NCI-H748 treated with DMSO at 0.1 percent for 48 hours (cell line): ENCODE measurements at places on chromosomes 1 and 21.

- peak; percentile 70 for DNase-seq
Measured at GRCh38 chr1:146012703-146013558, 8.6 kb downstream of the HJV start.

DNA sequence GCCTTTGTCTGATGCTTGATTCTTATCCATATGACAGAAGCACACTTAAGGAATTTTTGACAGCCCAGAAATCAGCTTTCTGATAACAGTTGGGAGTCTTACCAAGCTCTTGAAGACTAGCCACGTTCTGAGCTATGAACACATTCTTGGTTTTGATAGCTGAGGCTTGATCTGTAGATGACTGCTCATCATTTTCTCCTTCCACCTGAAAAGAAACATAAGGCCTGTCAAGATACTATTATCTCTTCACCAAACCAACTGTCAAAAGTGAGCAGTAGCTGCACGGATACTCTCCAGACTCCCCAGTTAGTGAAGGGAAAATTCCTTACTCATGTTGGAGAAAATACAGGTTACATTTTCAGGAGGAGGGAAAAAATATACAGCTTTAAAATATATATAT is 12.2 kb downstream of the UBR4 start:
- DNase-seq, result no peak

- DNase-seq, result no peak
Measured at GRCh38 chr1:95222629-95223028, 11.4 kb upstream of the RWDD3 start.

GRCh38 chr1:46581681-46582455 is 22.2 kb downstream of the MKNK1 start:
- DNase-seq, result no peak

DNA sequence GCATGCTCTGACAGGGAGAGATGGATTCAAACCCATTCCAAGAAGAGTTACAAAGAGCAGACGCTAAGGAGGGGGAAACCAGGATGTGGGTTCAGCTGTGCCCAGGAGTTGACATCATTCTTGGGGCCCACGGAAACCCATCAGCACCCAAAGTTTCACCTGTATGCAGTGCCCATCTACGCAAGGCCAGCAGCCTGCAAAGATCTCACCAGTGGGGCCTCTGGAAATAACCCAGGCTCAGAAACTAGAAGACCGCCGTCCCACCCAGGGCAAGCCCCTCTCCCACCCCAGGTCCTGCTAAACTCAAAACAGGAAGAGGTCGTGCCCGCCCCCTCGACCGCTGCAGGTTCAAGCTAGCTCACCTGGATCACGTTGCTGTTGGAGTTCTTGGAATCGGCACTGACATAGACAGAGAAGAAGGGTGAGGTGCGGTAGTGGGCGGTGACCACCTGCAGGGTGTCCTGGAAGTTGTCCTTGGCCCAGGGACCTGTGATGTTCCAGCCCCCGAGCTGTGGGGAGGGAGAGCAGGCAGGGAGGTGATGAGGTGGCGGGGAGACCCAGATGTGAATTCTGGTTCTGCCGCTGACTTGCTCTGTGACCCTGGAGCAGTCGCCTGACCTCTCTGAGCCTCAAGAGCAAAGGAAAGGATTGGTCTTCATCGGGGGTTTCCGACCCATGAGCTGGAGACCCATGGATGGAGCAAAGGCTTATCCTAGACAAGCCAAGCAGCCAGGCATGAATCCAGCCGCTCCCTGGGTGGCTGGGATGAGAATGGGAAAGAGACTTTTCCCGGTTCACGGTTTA is 31.7 kb downstream of the ECE1 start:
- no peak for DNase-seq

- peak; percentile 75 for DNase-seq
Measured at GRCh38 chr1:48526008-48526710, 54.2 kb upstream of the SPATA6 start.

DNA sequence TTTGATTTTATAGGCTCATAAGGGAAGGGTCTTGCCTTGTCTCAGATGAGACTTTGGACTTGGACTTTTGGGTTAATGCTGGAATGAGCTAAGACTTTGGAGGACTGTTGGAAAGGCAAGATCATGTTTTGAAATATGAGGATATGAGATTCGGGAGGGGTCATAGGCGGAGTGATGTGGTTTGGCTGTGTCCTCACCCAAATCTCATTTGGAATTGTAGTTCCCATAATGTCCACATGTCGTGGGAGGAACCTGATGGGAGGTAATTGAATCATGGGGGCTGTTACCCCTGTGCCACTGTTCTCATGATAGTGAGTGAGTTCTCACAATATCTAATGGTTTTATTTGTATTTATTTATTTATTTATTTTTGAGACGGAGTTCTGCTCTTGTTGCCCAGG is 6.9 kb upstream of the CSDE1 start:
- no peak for DNase-seq

GRCh38 chr1:55916907-55917306 is 662.5 kb downstream of the PLPP3 start:
- DNase-seq, result no peak

DNA sequence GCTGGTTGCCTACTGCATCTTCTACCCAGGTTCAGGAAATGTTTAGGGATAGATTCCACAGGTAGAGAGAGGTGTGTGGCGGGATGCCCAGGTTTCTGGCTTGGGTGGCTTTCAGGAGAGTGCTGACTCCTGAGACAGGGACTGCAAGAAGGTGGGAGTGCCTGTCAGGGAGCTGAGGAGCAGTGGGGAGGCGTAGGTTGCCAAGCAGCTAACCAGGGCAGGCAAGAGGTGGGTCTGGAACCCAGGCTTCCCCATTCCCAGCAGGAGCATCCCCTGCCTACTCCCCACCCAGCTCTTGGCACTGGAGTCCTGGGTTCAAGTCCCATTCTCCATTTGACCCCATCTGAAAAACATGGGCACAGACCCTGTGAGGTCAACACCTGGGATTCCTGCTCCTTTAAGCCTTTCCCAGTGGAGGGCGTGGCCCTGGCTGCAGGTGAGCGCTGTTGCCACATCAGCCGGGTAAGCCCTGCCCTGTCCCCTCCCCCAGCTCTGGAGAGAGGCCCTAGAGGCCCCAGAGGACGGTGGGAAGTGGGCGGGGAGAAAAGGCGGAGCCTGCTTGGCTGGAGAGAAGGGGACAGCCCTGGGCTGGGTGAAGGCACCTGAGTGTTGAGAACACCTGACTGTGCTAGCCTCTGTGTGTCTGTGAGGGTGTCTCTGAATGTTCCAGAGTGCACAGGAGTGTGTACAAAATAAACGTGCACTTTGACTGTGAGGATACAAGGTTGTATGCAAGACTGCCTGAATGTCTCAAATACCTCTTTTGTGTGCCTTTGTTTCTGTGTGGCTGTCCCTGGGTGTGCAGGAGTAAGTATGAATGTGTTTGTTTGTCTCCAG is 14.0 kb upstream of the SYNC start:
- DNase-seq, result peak; percentile 86

DNA sequence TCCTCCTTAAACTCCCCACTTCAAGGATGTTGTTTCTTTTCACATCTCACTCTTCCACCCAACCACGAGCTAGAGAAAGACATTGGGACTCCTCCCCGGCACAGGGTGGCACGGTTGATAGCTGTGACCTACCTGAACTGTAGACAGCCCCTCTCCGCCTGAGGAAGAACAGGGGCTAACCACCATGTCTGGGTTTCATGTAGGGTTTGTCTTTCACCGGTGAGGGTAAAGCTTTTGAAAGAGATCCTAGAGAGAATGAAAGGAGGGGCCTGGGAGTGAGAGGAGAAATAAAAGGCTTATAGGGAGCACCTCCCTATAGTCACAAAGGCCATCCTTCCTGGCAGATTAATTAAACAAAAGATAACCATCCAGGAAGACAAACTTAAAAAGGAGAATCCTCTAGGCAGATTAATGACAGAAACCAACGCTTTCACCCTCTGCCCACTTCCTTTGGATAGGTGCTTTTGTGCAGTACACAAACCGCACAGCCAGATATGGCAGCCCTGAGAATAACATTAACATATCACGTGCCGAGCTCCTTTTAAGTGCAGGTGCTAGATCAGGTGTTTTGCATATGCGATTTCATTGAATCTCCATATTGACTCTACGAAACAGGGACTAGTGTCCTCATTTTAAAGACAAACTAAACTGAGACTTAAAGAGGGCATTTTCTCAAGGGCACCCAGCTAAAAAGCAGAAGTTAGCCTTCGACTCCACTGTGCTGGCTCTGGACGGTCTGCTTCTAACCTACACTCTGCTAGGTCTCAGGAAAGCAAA is 178.1 kb upstream of the RUNX1 start:
- no peak for DNase-seq

GRCh38 chr1:14539953-14540563 is 58.4 kb upstream of the KAZN start:
- DNase-seq, result no peak

GRCh38 chr1:226046240-226046639 is 16.3 kb upstream of the H3-3A start:
- no peak for DNase-seq

DNA sequence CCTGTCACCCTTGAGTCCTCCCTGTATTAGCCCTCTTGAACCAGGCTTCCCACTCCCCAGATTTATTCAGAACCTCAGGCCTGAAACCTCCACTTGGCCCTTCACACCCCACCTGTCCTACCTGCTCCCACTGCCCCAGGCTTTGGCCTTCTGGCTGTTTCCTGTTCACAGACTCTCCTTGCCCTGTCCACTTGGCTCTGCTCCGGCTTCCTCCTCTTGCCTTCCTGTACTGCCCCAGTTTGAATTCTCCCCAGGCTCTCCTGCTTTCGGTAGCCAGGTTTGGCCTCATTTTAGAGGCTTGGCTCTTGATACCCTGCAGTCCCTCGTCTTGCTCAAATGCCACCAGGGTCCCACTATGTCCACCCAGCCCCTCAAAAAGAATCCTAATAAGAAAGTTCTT is 385.2 kb downstream of the KCNH1 start:
- no peak for DNase-seq

DNA sequence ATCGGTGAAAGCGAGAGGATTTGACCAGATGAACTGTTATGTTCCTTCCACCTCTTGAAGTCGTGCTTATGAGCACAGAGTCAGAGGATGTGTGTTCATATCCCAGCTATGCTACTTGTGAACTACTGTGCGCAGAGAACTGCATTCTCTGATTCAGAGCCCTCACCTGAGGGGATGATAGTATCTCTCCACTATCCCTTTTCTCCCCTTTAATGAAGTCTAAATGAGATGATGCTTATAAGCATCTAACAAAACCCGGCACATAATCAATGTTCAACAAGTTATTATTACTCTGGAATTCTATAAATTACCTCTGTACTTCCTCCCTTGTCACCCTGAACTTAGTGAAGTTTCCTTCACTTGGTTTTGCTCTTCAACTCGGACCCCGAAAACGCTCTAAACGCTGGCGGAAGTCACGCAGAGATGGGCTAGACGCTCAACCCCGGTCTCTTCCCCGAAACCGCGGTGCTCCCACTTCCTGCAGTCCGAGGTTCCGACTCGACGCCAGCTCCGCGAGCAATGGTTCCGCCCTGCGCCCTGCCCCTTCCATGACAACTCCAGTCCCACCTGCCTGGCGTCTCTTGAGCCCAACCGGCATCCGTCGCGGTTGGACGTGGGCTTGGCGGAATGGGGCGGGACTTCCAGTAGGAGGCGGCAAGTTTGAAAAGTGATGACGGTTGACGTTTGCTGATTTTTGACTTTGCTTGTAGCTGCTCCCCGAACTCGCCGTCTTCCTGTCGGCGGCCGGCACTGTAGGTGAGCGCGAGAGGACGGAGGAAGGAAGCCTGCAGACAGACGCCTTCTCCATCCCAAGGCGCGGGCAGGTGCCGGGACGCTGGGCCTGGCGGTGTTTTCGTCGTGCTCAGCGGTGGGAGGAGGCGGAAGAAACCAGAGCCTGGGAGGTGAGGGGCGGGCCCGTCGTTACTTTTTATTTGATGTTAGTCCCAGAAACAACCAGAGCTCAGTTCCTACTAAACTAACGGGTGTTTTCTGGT is at the start of gene NUF2:
Gene NUF2, plus strand, starts transcription at position 644 of the 995 bp plus-strand sequence. CDS start 4,098 bp downstream, outside the sequence.
- DNase-seq, result peak; percentile 96

GRCh38 chr1:167996266-167996665 is 59.4 kb upstream of the MPC2 start:
- DNase-seq, result no peak

DNA sequence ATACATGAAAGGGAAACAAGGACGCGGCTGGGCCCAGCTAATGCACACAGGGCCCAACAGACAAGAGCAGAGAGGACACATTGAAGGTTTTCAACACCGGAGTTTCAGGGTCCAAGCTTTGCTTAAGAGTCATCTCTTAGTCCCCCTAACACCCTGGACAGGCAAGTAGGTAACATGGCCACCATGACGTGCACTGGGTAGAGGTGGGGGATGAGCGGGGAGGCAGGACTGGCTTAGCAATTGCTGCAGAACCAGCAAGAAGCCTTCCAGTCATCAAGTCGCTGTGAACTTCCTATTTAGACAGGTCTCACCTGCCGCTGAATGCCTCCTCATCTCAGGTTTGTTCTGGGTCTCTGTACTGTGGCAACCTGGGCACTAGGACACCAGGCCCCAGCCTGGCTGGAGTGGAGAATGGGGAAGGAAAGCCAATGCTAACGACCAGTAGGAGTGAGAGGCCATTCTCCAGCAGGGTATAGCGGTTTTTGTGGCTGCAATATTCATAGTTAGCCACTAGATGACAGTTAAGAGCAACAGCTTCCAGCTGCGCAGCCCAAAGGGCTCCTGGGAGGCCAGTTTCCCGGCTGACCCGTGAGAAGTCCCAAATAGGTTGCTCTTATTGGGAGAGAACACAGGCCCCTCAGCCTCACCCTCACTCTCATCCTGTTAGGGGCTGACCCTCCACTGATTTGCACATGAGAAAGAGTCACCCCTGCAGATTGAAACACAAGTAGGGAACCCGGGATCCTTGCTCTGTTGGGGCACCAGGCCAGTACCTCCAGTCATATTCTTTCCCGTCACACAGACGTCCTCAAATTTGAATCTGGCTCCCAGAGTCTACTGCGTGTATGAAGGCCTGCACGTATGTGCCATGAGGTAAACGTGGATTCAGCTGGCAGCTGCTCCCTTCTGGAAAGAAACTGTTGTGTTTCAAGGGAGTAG is 6.0 kb upstream of the PIGC start:
- DNase-seq, result no peak
